Stimulated activated CD4-positive, alpha-beta T cell treated with anti-CD3 and anti-CD28 coated beads, TNF-alpha, amount 100 ng/mL, for 48 hours (primary cell): ENCODE measurements at places on chromosomes 11 and 22.

GRCh38 chr22:50146439-50147238 is 23.9 kb upstream of the PANX2 start:
- DNase-seq: no peak

DNA sequence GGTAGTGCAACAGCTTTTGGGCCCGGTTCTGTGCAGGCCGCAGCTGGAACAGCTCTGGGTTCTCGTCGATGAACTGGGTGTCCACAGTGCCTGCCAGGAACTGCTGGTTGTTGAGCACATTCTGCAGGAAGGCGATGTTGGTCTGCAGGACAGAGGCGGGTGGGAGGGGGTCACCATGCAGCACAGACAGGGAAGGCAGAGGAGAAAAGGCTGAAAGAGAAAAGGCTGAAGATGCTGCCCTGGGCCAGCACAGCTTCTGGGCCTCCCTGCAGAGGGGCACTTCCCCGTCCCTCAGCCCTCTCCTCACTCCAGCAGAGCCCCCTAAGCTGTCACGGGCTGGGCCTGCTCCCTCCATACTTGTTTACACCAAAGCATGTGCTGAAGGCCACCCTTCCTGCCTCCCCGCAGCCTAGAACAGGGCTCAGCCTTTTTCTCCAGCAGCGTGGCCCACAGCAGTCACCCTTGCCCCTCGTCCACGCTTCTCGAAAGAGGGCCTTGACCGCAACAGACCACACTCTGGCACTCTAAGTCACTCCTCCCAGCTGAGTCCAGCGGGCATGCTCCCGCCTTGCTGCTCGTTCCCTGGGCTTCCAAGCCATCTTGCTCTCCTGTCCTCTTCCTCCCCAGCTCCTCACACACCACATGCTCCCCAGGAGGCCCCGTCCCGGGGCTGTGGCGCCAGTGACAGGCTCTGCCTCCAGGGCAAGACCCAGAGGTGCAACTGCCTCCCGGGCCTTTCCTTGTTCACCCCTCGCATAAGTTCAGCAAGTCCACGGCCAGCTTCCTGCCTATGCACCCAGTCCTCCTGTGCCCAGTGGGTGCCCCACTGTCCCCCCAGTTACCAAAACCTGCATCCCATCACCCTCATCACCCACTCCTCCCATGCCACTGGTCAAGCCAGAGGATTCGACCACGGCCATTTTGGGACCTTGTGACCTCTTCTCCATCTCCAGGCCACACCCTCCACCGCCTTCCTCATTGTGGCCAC is 3.3 kb upstream of the LRFN4 start:
- DNase-seq: no peak

GRCh38 chr22:29306175-29306834 is at the start of gene GAS2L1:
Gene GAS2L1 (plus strand): TSS chr22:29306650. CDS start chr22:29308106, 1,456 bp downstream.
- no peak for DNase-seq

DNA sequence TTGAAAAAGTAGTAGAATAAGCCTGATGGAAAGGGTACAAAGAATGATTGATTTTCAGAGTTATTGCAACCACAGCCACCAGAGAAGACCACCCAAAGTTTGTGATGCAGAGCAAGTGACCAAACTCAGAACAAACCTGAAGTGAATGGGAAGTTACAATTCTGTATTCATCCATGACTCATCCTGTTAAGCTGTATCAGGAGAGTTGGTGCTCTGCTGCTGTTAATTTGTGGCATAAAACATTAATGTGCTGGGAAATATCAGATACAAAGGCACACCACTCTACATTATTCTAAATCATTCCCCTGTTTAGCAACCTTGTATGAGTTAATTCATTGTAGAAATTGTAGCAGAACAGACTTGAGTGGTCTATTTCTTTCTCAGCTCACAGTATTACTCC is 19.6 kb upstream of the PDGFD start:
- DNase-seq: no peak

- DNase-seq: no peak
Observed at GRCh38 chr11:9718147-9718546, 54.3 kb downstream of the SWAP70 start.

DNA sequence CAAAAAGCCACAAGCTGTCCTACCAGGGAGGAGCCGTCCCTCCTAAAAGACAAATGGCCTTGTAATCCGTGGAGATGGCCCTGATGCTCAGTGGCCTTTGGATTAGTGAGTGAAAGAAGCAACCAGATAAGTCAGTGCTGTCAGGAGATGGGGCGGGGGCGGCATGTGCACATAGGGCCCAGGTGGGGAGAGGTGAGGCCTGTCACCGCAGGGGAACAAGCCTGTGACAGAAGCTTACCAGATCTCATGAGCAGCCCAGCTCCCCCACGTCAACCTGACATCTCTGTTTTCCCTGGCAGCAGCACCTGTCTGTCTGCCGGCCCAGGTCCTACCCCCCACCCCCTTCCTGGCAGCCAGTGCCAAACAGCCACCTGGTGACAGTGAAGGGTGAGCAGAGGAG is 162.6 kb downstream of the BUD13 start:
- no peak for DNase-seq

DNA sequence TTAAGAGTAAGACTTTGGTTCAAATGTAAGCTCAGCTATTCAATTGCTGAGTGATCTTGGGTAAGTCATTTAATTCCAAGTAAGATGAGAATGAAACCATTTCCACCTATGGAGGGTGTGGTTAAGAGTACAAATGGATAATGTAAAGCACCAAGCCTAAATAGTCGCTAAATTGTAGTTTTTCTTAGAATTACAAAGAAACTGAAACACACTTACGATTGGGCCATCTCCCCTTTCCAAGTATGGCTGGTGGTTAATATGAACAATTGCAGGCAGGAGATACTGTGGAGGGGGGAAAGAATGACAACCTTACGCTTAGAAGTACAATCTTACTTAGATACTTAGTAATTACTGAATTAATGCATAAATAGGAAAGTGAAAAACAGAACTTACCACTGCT is 8.2 kb downstream of the DDX17 start:
- DNase-seq: no peak

GRCh38 chr22:21766691-21767462 is 31.3 kb upstream of the YPEL1 start:
- peak; percentile 47 for DNase-seq

DNA sequence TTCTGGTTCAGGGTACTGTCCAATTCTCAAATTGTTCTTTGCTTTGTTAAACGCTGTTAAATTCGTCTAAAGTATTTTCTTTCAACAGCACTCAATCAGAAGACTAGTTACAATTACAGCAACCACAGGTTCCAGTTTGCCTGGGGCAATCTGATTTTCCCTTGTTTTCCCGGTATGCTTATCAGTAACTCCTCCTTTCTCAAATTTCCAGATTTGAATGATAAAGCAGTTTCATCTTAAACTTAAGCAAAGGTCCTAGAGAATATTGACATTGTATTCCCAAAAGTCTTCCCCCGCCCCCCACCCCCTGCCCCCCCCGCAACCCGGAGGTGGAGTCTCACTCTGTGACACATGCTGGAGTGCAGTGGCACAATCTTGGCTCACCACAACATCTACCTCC is 10.5 kb upstream of the USP28 start:
- DNase-seq: no peak

- no peak for DNase-seq
Observed at GRCh38 chr11:114088836-114089235, 29.3 kb downstream of the ZBTB16 start.

DNA sequence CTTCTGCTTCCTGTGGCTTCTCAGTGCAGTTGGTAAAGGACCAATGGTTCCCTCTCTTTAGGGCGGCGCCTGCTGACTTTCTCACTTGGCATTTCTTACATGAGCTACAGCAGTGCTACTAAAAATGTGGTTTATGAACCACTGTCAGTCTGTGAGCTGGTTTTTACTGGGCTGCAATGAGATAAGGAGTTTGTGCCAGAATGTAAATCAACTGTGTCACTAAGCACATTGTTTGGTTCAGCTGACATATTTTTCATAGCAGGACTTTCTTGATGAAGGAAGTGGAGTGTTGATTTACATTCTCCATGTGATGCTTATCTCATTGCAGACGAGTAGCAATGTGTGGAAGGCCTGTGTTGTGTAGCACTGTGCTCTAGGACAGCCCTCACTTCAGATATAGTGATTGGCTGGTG is 463.3 kb downstream of the SOX6 start:
- no peak for DNase-seq

- no peak for DNase-seq
Observed at GRCh38 chr22:47071807-47072641, 309.6 kb downstream of the TBC1D22A start.

DNA sequence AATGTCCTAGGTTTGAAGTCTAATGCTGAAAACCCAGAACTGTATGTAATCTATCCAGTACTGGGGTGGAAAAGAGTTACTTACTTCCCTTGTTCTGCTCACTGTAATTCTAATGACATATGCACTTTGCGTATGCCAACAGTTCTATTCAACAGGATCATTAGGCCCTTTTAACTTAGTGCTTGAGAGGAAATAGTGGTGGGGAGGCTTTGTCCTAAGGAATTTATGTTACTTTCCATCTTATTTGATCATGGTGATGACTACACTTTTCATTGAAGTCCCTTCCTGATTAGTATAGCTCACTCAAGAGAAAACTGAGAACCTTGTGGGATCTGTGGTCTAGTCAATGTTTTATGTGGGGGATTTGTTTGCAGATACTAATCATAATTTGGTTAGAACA is 348.2 kb downstream of the GUCY1A2 start:
- DNase-seq: no peak

DNA sequence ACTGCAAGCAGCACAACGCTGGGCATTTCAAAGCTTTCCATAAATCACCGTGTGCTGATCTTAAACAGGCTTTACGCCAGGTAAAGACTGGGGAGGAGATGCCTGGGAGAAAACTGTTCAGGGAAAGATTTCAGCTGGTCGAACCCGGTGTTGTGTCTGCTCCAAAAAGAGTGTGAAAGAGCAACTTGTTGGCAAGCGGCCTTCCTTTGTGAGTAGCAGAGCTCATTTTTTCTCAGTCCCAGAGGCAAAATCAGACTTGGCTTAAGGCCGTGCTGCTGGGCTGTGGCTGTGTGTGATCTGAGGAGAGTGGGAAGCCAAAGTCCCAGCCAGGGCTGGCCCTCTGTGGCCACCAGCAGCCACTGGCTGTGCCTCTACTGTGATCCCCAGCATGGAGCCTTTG is 75.7 kb upstream of the E2F8 start:
- DNase-seq: no peak

- DNase-seq: no peak
Observed at GRCh38 chr11:134536219-134536618, 124.2 kb upstream of the B3GAT1 start.

DNA sequence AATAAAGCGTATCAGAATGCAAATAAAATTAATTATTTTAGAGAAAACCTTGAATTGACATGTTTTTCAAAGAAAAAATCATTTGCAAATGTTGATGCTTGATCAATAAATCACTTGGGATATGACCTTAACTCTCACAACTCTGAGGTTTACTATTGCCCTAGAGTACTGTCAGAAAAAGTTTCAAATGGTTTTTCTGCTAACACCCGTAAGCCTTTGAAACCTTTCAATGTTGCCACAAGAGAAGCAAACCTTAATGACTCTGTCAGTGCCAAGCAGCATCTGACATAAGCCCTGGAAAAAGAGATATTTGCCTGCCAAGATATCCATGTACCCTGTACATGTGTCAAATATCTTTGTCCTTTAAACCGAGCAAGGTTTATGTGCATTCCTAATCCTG is 384.3 kb upstream of the ARHGAP42 start:
- DNase-seq: no peak

DNA sequence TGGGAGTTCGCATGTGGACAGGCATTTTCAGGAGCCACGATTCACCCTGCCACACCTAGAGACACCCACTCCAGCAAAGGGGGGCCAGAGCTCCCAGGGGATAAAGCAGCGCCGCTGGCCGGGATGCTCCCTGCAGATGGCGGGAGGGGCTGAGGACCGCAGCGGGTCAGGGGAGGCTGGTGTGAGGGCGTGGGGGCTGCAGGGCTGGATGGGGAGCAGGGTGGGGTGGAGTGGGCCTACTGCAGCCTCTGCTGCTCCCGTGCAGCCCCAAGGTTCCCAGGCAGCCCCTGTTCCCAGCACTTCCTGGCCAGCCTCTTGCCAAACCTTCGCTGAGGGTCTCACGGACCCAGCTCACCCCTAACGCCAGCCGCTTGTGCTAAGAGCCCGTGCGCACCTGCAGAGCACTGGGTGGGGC is 13.0 kb downstream of the MUC5B start:
- no peak for DNase-seq

DNA sequence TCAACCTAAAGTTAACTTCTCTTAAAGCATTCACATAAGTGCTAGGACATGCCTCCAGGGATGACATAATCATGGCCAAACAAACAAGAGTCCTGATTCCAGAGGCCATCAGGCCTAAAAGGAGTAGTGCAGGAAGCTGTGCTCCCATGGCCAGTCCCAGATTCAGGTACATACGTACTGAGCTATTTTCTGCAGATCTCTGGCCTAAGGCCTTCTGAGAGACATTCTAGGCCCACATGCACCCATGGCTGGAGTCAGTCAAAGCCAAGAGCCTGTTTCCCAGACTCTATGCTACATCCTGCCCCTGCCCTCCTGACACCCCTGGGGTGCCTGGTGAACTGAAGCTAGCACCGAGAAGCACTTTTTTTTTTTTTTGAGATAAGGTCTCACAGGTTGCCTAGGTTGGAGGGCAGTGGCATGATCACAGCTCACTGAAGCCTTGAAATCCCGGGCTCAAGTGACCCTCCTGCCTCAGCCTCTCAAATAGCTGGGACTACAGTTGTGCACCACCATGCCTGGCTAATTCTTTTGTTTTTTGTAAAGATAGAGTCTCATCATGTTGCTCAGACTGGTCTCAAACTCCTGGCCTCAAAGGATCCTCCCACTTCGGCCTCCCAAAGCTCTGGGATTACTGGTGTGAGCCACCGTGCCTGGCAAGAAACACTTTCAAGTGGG is 553 bp downstream of the CD3D start:
- DNase-seq: no peak

DNA sequence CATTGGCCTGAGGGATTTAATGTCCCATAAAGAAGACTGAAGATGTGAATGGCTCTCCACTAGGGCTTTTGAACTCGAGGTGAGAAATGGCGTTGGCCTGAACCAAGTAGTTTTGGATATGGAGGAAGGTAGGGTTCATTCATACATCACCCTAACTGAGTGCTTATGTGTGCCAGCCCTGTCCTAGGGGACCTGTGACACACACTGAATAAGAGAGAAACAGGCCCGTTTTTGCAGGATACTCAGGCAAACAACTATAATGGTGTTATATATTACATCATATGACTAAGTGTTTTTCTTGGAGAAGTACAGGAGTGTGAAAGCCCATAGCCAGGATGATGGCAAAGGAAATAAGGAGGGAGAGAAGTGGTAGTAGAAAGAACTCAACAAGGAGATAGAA is 368.1 kb downstream of the TMEM135 start:
- no peak for DNase-seq

DNA sequence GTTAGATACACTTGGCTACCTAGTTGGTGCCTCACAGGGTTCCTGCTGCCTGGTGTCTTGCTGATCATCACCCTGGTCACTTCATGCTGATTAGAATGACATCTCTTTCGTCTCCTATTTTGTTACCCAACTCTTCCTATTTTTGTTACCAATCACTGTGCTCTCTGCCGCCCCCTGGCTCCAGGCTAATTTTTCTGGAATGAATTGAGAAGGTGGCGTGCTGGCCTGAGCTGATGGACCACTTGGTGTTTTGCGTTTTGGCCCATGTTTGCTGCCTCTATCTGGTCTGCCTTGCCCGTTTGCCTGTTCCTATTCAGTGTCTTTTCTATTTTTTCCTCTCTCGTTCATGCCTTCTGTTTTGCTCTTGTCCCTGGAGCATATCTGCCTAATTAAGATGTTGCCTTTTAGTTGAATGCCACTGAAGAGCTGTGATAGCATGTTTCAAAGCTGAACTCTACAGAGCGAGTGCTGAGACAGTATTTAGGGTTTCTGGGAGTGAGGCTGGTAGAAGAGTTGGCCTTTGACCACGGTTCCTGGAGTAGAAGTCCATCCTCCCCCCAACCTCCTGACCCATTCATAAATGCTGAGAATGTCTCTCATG is 5.9 kb upstream of the ATF4 start:
- DNase-seq: no peak

GRCh38 chr22:37211075-37211865 is 1.0 kb downstream of the SSTR3 start:
- no peak for DNase-seq
